Right atrium auricular region (tissue), 2 donors: ENCODE measurements at places on chromosomes 4 and X. TPM values are rescaled to one million over a fixed set of nuclear protein-coding genes. Genes with fewer than 3 reads are reported as not detected.

The ANKRD37 gene
- total RNA-seq = 13.8 TPM

The UNC5C gene
- 3.8 TPM for total RNA-seq

The FOXR2 gene
- total RNA-seq = not detected

The ZXDA gene
- total RNA-seq = 5.3 TPM

The FREM3 gene
- total RNA-seq = 0.04 TPM

The SYN1 gene
- total RNA-seq = 7.0 TPM

The PDGFRA gene
- total RNA-seq = 42.8 TPM

The RNF128 gene
- total RNA-seq = 0.78 TPM
